Fibroblast of skin of right biceps (primary cell): ENCODE measurements at places on chromosomes 5 and 9.

DNA sequence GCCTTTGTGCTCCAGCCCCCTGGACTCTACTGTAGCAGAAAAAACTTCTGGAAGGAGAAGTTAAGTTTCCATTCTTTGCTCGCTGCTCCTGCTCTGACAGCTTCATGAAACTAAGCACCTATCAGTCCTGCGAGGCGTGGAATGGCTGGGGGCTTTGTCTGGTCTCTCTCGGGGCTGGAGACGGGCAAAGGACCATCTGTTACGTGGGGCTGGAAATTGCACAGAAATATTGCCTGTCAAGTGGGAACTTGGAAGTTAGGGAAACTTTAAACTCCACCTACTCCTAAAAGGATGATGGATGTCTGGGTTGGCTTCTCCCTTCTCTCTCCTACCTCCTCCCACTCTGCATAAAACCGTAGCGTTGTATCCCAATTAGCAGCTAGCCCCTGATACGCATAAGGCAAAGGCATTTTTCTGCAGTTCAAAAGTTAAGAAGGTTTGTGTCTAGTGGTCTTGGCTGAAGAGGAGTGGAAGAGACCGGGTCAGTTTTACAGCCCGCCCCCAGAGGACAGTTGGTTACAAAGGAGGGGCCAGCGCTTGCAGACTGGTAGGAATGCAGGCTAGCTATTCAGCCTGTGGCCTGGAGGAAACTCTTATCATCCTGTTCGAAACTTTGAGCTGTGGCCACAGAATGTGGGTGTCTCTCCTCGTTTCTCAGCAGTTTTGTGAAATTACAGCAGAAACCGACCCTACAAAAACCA lies 1.3 kb downstream of the FBXL7 start:
- DNase-seq = peak; percentile 77

DNA sequence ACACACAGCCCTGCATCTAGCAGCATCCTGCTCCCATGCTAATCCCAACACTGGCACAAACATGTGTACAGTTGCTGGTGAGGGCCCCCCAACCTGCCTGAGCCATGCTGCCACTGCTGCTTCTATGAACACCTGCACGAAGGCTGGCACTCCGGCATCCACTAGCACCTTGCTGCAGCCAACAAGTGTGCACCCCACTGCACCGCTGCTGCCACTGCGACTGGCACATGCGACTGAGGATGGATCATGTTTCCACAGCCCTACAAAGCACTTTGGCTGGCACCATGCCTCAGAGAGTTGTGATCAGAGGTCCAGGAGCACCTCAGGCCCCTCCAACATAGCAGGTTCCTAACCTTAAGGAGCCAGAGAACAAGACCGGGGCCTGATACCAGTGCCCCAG lies 7.8 kb upstream of the PDCD1LG2 start:
- no peak for DNase-seq

DNA sequence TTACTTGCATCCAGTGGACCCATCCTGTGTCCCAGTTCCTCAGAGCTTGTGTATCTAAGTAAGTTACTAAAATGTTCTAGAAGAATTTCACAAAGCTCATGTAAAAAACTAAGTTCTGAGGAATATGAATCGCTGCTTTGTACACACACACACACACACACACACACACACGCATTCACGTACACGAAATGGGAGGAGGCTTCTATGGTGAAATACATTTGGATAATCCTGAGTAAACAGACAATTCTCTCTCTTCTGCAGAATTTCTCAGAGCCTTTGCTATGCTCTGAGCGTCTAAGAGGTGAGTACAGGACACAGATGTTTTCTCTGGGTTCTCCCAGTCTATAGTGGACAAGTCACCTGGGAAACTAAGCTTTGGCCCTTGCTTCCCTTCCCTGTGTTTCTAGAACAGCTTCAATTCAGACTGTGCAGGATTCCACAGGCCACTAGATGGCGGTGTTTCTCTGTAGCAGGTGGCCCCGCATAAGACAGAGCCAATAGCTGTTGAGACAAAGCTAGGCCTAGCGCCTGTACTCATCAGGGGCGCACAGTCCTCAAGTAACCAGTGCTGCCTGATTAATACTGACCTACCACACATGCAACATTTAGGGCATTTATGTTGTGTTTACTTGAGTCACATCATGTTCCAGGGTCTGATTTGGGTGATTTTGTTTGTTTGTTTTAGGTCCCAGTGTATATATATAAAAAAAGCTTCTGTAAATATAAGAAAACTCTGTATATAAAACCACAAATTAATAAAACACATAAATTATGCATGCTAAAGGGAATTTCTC lies 114.8 kb downstream of the LIFR start:
- peak; percentile 88 for DNase-seq

GRCh38 chr5:10984021-10984715 lies 223.1 kb upstream of the DAP start:
- no peak for DNase-seq

GRCh38 chr9:134433909-134434882 lies 107.9 kb downstream of the RXRA start:
- DNase-seq = no peak

DNA sequence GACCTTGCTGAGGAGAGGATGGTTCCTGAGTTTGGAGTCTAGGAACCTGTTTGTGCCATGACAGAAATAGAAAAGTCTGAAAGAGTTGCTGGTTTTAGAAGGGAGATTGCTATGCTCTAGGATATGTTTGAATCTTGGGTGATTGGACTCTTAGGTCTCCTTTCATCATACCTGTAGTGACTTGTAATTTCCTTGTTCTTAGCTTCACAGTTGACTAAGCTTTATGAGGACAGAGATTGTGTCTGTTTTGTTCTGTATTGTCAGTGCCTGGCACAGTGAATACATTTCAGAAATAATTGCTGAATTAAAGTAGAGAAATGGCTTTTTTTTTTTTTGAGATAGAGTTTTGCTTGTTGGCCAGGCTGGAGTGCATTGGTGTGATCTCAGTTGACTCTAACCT lies 31.5 kb downstream of the GAPVD1 start:
- no peak for DNase-seq

DNA sequence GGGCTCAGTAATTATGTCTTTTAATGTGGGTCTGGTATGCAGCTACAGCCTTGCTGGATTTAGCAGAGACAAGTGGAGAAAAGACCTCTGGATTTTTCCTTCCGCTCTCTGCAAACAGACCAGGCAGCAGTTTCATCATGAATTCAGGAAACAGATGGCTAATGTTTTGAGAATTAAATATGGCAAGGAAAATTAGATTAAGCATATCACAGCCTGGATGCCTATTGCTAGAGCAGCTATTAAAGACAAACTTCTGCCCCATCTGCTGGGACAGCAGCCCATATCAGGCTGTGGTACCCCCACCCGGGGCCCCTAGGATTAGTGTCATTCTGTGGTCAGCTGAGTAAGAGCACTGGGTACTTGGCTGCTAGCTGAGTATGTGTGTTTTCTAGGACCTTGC lies 6.2 kb downstream of the SKP2 start:
- peak; percentile 49 for DNase-seq

DNA sequence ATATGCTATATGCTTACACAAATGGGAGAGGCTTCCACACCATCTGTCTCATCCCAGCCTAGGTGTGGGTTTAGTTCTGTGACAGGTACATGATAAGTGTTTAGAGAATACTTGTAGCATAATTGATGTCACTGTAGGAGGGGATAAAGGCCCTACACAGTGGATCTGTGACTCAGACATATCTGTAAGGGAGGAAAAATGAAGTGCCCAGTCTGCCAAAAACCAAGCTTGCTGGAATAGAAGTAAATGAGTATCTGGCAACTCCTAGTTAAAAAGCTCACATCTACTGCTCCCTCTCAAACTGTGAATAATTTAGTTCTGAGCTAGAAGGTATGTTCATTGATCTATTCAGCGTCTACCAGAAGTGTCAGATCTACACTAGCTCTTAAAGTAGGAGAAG lies 38.9 kb upstream of the FAM174A start:
- DNase-seq = no peak

DNA sequence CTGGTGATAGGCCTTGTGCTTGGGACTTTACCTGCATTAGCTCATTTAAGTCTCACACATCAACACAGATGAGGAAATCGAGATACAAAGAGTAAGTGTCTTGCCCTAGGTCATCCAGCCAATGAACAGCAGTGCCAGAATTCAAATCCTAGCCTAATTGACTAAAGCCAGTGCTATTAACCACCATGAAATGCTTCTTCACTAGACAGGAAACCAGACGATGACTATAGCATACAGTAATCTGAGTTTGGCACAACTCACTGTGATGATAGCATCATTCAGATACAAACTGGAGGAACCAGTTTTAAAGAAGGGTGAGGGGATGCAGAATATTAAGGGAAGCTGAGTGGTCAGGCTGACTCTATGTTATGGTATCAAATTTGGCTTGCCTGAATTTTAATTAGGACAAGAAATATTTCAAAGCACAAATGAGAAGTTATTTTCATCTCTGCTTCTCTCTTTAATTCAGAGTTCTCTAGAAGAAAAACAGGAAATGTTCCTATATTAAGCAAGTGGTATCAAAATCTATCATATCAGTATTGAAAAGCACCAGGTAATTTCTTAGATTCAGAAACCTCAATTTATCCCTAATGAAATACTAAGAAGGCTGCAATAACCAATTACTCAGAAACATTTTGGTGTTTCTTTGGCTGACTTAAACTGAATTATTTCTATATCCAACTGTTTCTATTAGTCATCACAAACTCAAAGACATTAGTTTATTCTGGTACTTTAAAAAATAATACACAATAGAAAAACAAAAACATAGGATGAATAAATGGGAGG lies 147.0 kb upstream of the RASA1 start:
- peak; percentile 96 for DNase-seq
